Tracheal epithelial cell (primary cell): ENCODE measurements at places on chromosomes 5 and 9. TPM values are rescaled to one million over a fixed set of nuclear protein-coding genes. Genes with fewer than 3 reads are reported as not detected.

The ASPN gene
- total RNA-seq: under 0.01 TPM in 1 of 2 replicates, not detected in the other

The INIP gene
- total RNA-seq: 17.1 and 19.8 TPM in 2 replicates

The SLC34A1 gene
- total RNA-seq: 0.43 TPM in 1 of 2 replicates, not detected in the other

The TMEM174 gene
- not detected in 2 replicates for total RNA-seq

The CNTNAP3B gene
- 4.6 and 9.8 TPM in 2 replicates for total RNA-seq

The WDR31 gene
- total RNA-seq: 1.2 and 3.8 TPM in 2 replicates
